ENCODE measurements at places on chromosomes 6 and 20. TPM values are rescaled to one million over a fixed set of nuclear protein-coding genes. Genes with fewer than 3 reads are reported as not detected.

DNA sequence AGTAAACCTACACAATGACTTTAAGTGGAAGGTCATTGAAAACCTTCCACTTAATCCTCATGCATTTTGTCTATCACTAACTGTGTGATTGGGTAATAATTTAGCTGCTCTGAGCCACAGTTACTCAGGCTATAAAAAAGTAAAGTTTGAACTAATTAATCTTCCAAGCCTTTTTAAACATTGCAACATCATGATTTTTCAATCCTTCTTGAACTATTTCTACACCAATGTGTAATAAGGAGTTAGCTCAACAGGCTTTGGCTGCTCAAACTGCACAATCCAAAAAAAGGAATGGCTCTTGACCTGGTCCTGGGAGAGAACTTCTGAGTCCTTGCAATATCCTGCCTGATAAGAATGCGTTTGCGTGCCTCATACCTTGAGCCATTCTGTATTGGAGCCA lies 34.8 kb upstream of the FILIP1 start:
- DNase-seq: no peak

DNA sequence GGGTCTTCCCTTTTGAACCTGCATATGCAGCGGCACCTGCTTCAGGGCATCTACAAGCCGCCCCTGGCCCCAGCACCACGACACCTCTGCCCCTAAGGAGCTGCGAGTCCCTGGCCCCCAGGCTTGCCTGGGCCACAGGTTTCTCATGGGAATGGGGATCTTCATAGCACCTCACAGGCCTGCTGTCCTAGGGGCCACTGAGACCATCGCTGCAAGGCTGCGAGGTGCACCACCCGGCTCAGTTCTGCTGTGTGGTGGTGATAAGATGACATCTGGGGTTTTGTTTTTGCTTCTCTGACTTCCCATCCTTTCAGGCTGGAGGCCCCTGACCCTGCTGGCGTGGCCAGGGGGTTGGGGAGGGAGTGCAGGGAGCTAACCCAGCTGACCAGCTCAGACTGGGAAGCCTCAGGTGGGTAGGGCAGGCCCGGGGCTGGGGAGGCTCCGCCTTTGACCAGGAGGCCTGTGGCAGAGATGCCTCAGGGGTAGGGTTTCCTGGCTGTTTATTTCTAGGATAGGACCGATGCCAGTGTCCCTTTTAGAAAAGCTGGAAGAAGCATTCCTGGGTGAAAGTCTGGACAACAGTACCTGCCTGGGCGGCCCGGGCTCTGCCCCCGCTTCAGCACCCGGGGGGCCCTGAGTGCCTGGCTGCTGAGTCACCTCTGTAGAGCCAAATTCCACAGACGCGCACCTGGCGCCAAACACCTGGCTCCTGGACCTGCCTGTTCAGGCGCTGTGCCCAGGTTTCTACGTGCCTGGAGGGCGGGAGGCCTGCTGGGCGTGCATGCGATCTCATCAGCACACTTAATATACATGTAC lies 264.7 kb downstream of the DLL1 start:
- peak; percentile 66 for DNase-seq

DNA sequence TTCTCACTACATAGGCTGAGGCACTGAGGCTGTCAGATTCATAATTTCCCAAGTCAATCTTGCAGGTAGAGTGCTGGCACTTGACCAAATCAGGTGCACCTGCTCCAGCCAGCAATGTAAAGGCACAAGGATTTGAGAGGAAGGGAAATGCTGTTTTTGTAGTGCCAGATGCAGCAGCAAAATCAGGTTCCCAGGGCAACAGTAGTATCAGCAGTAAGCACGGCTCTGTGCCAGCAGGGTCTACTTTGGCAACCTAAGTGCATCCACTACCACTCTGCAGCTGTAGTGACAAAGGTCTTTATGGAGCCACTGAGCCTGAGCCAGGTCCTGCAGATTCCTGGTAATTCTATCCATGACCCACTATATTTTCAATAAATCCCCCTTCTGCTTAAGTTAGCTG lies 329.5 kb downstream of the TPBG start:
- no peak for DNase-seq

DNA sequence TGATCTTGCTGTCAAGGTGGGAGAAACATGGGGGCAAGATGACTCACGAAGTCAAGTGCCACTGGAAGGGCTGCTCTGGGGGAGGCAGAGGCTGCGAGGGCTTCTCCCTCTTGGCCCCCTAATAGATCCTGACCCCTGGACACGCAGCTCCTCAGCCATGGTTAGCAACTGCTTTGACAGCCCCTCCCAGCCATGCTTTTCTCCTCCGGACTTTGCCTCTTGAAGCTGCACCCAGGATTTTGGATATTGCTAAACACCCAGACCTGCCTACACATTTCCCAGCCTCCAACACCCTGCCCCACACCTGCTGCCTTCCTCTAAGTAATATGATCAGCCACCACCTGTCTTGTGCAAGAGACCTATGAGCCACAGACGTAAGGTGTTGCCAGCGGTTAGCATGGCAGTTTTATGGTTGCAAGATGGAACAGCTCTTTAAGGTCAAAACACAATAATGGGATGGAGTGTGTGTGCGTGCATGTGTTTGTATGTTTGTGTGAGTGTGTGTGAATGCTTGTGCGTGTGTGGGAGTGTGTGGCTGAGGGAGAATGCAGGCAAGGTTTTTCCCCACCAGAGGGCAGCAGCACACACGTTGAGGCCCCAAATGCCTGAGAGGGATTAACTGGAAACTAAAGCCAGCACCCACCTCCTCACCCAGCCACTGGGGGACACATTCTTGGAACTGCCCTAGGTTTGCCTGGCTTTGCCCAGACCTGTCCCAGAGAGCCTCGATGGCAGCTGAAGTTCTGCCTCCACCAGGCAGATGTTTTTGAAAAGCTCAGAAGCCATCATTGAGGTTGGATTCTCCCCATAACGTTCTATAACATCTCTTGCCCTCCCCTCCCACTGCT lies 2.5 kb downstream of the IP6K3 start:
- DNase-seq: peak; percentile 63

DNA sequence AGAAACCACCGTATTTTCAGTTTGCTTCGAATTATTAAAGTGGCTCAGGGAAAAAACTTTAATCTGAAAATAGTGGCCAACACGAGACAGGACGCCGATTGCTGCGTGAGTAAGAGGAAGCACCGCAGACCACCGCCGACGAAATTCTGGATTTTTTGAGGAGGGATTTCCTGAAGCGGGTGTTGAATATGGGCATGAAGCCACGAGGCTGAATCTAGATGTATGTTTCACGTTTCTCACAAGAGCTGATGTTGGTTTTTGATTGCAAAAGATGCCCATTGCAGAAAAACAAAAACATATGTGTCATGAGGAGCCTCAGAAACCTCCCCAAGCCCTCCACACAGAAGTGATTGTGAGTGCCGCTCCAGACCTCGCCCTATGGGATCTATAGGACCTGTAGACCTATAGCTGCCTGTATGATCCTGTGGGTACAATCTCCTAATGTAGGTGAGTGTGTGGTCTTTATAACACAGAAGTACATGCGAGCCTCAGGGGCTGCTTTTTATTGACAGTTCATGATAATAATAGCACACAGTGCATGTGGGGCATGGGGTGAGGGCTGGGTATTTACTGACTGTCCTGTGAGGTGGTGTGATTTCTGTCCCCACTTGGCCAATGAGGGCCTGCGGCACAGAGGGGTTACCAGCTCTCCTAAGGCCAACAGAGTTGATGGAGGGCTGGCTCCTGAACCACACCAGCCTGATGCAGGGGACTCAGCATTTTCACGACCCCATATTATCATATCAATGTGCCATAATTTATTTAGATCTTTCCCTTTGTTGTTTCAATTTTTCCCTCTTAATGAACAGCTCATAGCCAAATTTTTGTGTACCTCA lies 243.9 kb downstream of the DLL1 start:
- no peak for DNase-seq

DNA sequence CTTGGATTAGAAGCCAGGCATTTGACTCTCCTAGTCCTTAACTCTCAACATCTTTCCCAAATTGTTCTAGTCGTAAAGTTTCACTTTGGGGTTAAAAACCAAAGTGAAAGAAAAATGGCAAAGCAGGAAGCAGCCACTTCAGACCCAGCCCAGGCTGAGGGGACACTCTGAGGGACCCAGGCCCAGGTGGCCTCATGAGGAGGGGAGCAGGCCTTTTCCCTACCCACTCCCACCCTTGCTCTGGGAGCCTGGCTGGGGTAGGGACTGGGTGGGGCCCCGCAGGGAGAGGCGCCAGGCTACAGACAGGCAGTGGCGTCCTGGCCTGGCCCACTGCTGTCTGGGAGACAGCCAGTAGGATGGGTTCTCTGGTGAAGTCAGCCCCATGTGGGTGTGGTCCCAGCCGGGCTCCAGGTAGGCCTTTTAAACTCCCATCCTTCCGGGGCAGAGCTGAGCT lies 68.7 kb upstream of the MYL9 start:
- DNase-seq: no peak

GRCh38 chr6:35089935-35090505 lies 51.1 kb downstream of the TCP11 start:
- DNase-seq: no peak

- DNase-seq: no peak
Measured at GRCh38 chr6:137791281-137792159, 75.5 kb upstream of the TNFAIP3 start.

GRCh38 chr6:53837865-53838769 lies 43.3 kb downstream of the LRRC1 start:
- DNase-seq: no peak

DNA sequence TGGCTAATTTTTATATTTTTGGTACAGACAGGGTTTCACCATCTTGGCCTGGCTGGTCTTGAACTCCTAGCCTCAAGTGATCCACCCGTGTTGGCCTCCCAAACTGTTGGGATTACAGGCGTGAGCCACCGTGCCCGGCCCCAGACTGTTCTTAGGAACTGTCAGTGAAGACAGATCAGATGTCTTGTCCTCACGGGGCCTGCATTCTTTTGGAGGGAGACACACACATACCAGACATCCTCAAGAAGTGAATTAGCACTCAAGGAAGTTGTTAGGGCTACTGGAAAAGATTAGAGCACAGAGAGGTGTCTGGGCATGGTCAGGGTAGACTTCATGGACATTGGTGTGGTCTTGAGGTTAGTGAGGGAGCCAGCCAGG lies 10.3 kb upstream of the LPIN3 start:
- DNase-seq: no peak

DNA sequence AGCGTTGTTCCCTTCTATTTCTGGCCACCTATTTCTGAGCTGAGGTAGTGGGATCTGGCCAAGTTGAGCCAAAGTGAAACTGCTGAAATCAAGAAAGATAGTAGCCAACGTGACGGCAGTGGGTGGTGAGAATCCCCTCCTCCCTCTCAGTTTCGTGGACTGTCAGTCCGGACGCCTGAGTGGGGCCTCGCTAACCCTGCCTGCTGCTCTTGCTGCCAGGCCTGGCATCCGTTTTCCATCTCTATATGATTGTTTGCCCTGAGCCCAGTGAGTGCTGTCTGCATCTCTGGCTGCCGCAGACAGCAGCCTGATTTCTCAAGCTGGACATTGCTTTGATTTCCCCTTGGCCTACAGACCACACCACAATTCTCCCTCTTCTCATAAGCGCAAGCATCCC lies 23.5 kb upstream of the PAX1 start:
- DNase-seq: no peak

DNA sequence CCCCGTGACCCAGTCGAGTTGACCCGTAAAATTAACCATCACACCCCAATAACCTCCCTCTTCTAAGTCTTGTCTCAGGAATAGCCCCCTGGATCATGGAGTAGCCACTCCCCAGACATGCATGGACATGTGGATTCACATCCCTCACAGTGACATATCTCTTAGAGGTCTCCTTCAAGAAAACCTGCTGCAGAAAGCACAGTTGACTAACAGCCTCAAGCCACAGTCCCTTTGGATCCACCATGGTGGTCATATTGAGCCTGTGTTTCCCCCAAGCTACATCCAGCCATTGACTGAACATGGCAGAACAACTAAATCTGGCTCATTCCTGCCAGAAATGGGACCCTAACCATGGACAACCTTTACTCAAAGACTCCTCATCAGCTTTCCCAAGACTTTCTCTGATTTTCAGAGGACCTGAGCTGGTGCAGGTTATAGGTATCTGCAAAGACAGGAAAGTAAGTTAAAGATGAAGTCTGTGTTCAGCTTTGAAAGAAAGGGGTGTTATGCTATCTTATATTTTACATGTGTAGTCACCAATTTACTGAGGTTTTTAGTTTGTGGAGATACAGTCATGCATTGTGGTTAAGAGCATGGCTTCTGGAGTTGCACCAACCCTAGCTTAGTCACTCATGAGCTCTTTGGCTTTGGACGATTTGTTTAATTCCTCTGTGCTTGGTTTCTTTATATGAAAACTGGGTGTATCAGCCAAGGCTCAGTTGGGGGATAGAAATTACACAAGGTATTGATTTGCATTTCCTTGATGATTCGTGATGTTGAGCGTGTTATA lies 219.1 kb downstream of the MYLK4 start:
- DNase-seq: no peak

- DNase-seq: peak; percentile 99
Measured at GRCh38 chr6:28895131-28895812, 28.5 kb downstream of the TRIM27 start.

- DNase-seq: no peak
Measured at GRCh38 chr20:7240490-7240889, 473.0 kb downstream of the BMP2 start.

PRDM13 gene
- not detected for polyA plus RNA-seq

NKX2-4 gene
- not detected for polyA plus RNA-seq

MAP1LC3A gene
- polyA plus RNA-seq: 88.4 TPM

PRSS35 gene
- polyA plus RNA-seq: 1.3 TPM

CLVS2 gene
- polyA plus RNA-seq: 0.10 TPM

All from urinary bladder (tissue), 4 donors.